ENCODE measurements at places on chromosomes 5 and 9.

GRCh38 chr5:56601641-56602071, 213.7 kb upstream of the MAP3K1 start:
- DNase-seq: no peak

- DNase-seq: peak; percentile 90
Measured at GRCh38 chr5:179313849-179314521, 31.3 kb downstream of the ADAMTS2 start.

DNA sequence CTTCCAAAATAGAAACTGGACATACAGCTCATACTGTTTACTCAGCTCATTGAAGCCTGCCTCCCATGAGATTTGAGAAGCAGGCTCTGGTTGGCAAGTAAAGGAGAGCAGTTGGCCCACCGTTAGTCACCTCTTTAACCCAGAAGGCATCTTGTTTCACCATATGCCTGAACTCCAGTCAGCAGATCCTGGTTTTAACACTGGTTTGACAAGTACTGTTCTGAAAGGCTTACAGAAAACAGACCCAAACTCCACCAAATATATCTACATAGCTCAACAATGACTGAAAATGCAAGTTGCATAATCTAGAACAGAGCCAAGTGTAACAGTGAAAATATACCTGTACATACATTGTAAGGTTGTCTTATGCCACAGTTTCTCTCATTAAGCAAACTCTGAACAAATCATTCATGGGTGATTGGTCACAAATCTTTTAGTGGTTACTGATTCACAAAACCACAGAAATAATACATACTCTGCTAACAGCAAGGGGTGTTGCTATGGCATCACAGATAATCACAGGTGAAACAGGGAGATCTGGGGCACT, 198.8 kb downstream of the BNC2 start:
- no peak for DNase-seq

DNA sequence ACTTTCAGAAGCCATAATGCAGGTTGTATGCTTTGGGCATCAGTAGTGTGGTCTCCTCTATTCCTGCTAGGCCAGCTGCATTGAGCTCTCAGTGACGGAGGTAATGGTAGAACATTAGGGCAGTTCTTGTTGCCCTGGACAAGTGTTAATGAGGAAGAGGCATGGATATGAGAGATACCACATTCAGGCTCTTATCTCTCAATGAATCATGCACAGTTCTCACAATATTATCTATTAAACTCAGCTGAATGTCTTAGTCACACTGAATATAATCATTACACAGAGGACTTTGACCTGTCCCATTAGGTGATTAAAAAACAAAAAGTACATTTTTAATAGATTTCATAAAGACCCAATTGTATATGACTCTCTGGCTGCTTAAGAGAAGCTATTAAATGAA, 76.6 kb upstream of the SSBP2 start:
- no peak for DNase-seq

DNA sequence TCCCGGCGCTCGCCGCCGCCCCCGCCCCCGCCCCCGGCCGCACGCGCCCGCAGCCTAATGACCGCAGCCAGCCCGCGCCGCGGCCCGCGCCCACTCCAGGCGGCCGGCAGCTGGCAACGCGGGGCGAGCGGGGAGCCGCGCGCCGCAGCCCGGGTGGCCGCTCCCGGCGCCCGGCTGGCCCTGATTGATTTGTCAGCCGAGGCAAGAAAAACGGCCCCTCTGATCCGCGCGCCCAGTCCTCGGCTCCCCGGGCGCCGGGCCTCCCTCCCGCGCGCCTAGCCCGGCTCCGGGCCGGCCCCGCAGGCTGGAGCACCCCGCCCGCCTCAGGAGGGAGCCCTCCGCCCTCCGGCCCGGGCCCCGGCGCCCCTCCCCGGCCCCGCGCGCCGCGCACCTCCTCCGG, 11.9 kb upstream of the LHX2 start:
- DNase-seq: no peak

DNA sequence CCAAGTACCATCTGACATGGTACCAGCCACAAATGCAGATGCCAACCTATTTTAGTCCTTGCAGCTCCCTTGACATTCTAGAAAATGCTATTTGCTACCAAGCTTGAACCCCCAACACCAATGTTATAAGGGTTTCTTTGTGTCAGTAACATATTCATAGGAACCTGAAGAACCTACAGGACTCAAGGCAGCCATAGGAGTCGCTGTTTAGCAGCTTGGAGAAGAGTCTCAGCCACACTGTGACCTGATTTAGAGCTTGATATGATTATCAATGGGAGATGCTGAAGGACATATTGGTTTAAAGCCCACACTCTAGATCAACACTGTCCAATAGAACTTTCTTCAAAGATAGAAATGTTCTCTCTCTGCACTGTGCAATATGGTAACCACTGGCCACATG, 6.4 kb upstream of the ZFR start:
- DNase-seq: no peak

DNA sequence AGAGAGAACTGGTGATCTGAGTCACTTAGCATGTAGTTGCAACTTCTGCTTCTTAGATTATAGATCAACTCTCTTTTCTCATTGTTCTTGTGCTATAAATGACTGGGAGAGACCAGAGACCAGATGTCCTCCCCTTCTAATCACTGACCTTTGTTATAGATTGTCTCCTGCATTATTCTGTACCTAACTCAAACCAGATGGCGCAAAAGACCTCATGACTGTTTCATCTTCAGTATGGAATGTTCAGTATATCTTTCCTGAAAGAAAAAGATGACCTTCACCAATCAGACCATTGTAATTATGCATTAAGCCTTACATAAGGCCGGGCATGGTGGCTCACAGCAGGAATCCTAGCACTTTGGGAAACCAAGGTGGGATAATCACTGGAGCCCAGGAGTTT, 30.5 kb upstream of the ADAM19 start:
- DNase-seq: no peak
